ENCODE measurements at places on chromosomes 2 and 18.

GRCh38 chr2:114076961-114077360, 187.1 kb downstream of the ACTR3 start:
- no peak for DNase-seq

GRCh38 chr2:71797035-71797810, 343.9 kb downstream of the DYSF start:
- no peak for DNase-seq

GRCh38 chr18:61741881-61742454, 150.8 kb downstream of the RNF152 start:
- no peak for DNase-seq

GRCh38 chr2:217523286-217523685, 479.5 kb downstream of the TNS1 start:
- DNase-seq = no peak

- DNase-seq = no peak
Observed at GRCh38 chr2:232783278-232783677, 6.9 kb upstream of the KCNJ13 start.

- DNase-seq = no peak
Observed at GRCh38 chr2:42376758-42377157, 15.7 kb upstream of the COX7A2L start.

DNA sequence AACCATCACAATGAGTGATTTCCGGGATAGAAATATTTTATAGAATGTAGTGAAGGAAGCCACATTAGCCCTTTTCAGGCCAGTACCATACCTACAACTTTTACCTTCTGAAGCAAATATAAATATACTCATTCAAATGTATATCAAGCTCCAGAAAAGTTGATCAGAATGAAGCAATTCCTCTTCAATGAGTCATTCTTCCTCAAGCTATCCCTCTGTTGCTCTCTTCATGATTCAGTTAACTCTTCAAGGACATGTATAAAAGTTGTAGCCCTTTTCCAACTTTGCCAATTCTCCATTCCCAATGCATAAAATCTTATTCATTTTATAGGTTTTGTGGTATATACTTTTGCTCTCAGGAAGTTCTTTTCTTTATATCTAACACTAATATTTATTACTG, 242.1 kb upstream of the RGPD4 start:
- no peak for DNase-seq

GRCh38 chr18:76750269-76750668, 72.1 kb upstream of the ZNF236 start:
- DNase-seq = no peak

- no peak for DNase-seq
Observed at GRCh38 chr2:169768262-169768995, 30.2 kb upstream of the SSB start.

DNA sequence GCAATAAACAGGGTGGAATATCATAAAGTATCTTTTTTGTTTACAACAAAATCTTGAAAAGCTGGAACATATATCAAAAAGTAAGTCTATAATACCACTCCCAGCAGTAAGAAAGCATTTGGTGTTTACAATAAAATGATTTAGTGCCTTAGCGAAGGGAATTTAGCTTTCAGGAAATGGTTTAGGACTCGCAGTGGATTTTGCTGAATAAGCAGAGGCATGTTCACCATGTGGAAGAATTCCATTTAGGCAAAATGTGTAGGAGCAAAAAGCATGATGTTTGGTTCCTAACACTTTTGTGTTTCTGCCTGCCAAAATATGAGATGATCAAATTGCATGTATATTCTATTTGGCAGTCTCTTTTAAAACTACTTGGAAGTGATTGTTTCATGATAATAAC, 163.6 kb downstream of the AGPS start:
- DNase-seq = no peak

DNA sequence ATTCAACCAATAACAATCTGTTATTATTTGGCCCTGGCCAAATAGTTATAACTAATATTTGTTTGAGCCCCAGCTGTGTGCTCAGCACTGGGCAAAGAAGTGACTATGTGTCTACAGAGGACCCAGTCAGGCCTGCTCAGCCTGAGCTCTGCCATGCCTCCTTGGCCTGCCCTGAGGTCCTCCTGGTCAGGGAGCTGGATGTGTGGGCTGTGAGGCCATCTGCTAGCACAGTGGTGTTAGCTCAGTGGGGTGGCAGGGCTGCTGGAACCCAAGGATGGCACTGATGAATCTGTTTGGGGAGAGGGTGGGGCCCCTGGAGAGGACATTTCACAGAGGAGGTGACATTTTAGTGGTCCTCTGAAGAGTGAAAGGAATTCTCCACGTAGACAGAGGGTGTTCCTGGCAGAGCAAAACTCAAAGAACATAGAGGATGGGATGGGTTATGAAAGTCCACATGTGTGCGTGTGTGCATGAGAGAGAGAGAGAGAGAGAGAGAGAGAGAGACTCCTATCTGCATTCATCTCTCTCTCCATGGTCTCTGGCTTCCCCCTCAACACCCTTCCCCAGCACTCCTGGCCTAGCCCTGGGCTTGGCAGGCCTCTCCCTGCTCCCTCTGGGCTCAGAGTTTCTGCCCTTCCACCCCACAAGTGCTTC, 21.2 kb upstream of the ATOH8 start:
- no peak for DNase-seq

- no peak for DNase-seq
Observed at GRCh38 chr2:199458009-199458805, 468 bp upstream of the SATB2 start.

DNA sequence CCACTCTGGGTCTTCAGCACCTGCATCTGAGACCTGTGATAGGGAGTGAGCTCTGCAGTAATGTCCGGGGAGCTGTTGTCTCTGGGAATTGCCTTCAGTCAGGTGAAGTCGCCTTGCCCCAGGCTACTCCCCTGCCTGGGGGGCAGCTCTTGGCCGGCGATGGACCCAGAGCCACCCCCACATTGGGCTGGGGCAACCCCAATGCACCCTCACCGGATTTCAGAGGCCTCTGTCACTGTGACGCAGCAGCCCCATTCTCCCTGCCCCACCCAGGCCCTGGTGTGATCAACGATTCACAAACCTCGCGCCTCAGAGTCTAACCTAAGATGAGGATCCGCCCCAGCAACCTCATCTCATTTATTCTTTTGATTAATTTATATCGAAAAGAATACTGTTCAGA, 303.6 kb downstream of the NDUFA10 start:
- DNase-seq = no peak

GRCh38 chr2:32446369-32446768, 89.5 kb downstream of the BIRC6 start:
- DNase-seq = no peak

- no peak for DNase-seq
Observed at GRCh38 chr2:218708086-218708485, 2.5 kb upstream of the TTLL4 start.

- no peak for DNase-seq
Observed at GRCh38 chr2:72915320-72915906, 1.9 kb upstream of the EMX1 start.

- no peak for DNase-seq
Observed at GRCh38 chr18:6928359-6928758, 189.2 kb downstream of the LAMA1 start.
